ENCODE measurements at places on chromosomes 7 and 10.

DNA sequence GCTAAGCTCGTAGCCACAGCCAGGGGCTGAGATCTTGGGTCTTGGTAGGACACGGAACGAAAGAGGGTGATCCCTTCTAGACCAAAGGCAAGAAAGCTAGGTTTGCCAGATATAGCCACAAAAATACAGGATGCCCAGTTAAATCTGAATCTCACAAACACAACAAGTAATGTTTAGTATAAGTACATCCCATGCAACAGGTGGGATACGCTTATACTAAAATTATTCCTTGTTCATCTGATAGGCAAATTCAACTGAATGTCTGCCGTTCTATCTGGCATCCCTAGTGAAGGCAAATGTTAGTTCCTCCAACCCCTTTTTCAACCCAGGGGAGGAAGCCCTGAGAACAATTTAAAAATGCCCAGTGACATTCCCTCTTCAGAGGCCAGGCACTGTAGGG, 131.1 kb upstream of the MGMT start:
- no peak for DNase-seq

DNA sequence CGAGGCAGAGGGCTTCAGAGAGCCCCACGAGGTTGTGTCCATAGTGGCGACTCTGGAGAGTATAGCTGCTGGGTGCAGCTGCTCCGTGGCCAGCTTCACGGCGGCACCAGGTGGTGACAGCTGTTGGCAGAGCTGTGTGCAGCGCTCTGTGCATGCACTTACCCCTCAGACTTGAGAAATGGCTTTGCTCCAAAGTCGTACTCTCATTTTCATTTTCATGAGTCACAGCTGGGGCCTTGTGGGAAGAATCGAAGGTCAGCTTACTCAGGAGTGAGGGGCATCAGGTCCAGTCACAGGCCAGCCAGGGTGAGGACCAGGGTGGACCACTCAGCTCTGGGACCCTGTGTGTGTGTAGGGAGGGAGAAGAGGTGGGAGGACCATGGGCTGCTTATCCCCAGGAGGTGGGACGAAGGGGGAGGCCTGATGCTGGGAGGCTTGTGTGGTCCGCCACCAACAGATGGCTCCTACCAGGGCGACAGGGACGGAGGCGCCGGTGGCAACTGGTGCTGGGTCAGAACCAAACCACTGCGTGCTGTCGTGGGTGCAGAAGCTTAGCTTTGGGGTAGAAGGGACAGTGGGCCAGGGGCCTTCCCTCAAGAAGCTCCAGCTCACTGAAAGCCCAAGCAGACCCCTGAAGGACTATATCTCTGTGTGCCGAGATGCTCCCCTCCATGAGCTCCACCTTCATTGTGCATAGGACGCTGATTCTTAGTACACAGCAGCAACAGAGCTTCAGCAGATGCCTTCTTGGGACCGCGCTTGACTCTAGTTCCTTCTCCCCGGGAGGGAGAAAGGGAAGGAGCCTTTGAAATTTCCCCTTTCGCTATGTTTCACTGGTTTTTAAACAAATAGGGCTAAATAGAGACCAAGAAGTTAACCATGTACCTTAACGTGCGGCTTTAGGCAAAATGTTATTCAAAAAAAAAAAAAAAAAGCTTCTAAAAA, 225.0 kb downstream of the CELF2 start:
- DNase-seq: no peak

GRCh38 chr7:33742521-33742920, 162.8 kb upstream of the BMPER start:
- DNase-seq: no peak

GRCh38 chr10:99421233-99421739, 9.1 kb downstream of the GOT1 start:
- DNase-seq: no peak

GRCh38 chr10:112071596-112072133, 111.9 kb downstream of the GPAM start:
- DNase-seq: no peak

DNA sequence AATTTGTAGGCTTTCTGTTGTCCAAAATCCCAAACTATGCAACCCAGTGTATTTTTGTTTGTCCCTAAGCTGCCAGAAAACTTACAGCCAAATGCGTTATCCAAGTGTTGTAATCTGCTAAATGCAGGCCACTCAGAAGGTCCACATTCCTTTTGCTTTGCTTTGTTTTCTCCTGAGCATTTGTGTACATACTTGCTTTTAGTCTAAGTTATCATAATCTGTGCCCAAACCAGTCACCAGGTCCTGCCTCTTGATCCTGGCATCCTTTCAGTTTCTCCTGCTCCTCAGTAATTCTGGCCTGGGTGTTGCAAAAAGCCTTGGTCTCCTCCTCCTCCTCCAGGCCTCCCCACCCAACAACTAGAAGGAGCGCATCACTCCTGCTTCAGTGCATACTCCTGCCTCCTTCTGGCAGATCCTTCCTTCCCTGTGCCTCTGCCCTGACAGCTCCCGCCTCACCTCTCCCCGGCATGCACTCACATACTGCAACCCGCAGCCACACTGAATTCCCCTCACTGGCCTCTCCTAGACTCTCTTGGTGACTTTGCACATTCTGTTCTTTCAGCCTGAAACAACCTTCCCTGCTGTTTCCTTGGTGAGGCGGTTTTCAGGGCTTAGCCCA, 2.3 kb downstream of the DENND2A start:
- no peak for DNase-seq

DNA sequence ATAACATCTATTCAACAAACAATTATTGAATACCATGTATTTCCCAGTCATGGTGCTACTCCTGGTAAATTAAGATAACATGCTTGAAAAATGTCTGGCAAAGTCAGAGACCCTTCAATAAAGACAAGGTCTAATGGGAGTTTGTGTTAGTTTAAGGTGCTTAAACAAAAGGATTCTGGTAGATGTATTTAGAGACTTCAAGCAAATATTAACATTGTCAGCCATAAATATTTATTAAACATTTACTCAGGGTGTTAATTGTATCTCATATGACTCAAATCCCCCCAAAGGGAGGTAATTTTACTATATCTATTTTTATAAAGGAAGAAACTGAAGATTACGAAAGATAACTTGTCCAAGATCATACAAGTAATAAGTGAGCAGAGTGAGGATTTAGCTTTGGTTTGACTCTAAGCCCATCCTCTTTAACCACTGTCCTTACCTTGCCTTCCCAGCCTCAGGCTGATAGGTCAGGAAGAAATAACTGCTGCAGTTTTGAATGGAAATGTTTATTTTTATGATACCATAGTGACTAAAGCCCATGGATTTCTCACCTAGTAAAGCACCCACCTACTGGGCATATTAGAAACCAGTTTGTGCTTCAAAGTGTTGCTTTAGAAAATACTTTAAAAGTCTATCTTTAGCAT, 215.4 kb downstream of the COBL start:
- no peak for DNase-seq

GRCh38 chr10:116201011-116201410, 72.0 kb downstream of the GFRA1 start:
- DNase-seq: peak; percentile 27

DNA sequence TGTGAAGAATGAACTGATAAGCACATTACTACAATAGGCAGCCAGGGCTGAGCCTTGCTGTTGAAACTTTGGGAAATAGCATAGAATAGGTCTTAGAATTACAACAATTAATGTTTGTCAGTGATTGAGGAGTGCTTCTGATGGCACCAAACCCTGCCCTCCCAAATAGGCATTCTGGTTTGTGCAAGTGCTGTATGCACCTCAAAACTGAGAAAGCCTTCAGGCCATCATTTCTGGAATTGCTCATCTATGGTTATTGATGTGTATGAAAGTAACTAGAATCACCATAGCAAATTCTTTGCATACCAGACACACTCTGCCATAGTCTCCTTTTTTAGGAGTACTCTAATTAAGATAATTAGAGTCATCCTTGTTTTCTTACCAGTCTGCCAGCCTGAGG, 585.0 kb upstream of the MBL2 start:
- DNase-seq: no peak

GRCh38 chr7:30452280-30452930, 26.2 kb downstream of the NOD1 start:
- no peak for DNase-seq

- no peak for DNase-seq
Measured at GRCh38 chr10:121708728-121709674, 110.8 kb upstream of the FGFR2 start.

GRCh38 chr7:44172803-44173424, 16.3 kb downstream of the GCK start:
- DNase-seq: no peak

DNA sequence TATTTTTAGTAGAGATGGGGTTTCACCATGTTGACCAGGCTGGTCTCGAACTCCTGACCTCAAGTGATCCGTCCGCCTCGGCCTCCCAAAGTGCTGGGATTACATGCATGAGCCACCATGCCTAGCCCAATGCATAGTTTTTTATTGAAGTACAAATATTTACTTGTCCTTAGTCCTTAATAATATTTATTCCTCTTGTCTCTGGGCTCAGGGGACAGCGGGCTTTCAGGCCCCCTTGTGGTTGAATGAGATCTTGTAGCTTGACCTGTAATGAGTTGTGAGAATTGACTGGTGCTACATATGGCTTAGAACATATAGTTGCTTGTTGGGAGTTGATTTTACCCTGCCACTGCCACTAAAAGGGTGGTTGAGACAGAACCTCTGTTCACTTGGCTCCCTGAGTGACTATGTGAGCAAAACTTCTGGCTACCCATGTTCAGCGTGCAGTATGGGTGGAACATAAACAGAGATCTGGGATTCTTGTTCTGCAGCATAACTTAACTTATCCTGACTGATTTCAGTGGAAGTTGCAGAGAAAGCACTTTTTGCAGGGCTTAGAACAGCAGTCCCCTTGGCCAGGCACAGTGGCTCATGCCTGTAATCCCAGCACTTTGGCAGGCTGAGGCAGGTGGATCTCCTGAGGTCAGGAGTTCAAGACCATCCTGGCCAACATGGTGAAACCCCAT, 14.9 kb downstream of the CCL26 start:
- DNase-seq: no peak

GRCh38 chr7:154913638-154914307, 89.2 kb downstream of the PAXIP1 start:
- DNase-seq: peak; percentile 20

DNA sequence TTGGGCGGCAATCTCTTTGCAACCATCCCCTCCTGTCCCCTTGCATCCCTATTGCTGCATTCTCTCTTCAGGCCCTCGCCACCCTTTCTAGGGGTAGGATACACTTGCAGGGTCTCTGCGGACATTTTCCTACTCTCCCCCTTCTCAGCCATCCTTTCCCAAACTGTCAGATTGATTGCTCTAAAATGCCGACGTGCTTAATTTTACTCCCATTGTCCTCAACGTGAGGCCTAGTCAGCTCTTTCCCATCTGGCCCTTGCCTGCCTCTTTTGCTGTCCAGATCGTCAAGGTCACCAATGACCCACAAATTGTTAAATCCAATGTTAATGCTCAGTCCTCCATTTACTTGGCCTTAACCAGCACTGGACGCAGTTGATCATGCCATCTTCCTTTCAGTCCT, 12.7 kb upstream of the LRMDA start:
- DNase-seq: no peak

GRCh38 chr10:110848106-110848505, 23.6 kb upstream of the PDCD4 start:
- no peak for DNase-seq

DNA sequence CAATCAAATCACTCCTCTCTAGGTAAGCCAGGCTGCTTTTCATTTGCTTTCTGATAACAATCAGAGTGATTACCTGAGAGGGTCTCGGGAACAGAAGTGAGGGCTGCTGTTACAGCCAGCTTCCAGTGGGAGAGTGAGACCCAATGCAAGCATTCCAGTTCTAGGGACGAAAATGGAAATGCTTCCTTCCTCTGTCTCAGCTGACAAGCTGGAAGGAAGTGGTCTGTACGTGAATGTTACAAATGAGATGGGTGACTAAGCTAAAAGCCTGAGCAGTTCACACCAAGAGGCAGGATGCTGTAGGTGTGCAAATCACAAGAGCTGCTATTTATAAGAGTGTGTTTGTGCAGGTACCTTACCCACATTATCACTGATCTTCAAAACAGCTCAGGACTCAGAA, 772.4 kb downstream of the GRID1 start:
- DNase-seq: no peak

DNA sequence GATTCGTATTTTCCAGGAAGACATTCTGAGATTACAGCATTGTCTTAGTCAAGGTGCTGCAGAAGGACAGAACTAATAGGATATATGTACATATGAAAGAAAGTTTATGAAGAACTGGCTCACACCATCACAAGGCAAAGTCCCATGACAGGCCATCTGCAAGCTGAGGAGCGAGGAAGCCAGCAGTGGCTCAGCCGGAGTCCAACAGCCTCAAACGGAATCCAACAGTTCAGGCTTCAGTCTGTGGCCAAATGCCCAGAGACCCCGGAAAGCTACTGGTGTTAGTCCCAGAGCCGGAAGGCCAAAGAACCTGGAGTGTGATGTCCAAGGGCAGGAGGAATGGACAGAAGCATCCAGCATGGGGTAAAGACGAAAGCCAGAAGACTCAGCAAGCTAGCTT, 4.4 kb upstream of the ZFAND2A start:
- no peak for DNase-seq

- DNase-seq: no peak
Measured at GRCh38 chr7:106205621-106206222, 79.1 kb downstream of the NAMPT start.

- no peak for DNase-seq
Measured at GRCh38 chr10:11089272-11089671, 71.6 kb downstream of the CELF2 start.

DNA sequence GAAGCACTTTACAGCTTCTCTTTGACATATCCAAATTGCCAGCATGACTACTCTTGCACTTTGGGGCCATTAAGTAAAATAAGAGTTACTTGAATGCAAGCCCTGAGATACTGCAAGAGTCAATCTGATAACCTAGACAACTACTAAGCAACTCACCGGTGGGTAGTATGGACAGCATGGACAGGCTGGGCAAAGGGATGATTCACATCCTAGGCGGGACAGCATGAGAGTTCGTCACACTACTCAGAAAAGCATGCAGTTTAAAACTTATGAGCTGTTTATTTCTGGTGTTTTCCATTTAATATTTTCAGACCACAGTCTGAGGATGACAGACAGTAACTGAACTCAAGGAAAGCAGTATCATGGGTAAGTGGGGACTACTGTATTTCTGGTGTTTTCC, 84.0 kb downstream of the ORC5 start:
- DNase-seq: no peak

GRCh38 chr7:154744861-154745258, 258.1 kb downstream of the PAXIP1 start:
- no peak for DNase-seq

DNA sequence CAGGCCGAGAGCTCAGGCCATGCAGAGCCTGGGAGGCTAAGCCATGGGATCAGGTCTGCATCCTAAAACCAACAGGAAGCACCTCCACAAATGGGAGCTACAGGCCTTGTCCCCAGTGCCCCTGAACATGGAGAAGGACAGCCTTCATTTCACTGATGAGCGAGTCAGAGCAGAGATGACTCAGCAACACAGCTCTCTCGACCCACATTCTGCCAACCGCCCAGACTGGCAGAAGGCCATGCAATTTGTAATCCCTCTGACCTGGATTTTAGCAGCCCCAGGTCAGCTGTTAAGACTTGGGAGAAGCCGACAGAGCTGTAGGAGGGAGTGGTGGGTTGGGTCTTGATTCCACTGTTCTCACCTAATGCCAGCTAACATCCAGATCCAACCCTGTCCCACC, 25.5 kb downstream of the VOPP1 start:
- no peak for DNase-seq
